ENCODE measurements at places on chromosomes 3 and 15.

- DNase-seq = no peak
Observed at GRCh38 chr3:196440696-196441095, 8.5 kb upstream of the UBXN7 start.

- DNase-seq = no peak
Observed at GRCh38 chr3:54046641-54047214, 75.6 kb upstream of the CACNA2D3 start.

- no peak for DNase-seq
Observed at GRCh38 chr15:20340931-20341661, 200.5 kb downstream of the GOLGA6L6 start.

DNA sequence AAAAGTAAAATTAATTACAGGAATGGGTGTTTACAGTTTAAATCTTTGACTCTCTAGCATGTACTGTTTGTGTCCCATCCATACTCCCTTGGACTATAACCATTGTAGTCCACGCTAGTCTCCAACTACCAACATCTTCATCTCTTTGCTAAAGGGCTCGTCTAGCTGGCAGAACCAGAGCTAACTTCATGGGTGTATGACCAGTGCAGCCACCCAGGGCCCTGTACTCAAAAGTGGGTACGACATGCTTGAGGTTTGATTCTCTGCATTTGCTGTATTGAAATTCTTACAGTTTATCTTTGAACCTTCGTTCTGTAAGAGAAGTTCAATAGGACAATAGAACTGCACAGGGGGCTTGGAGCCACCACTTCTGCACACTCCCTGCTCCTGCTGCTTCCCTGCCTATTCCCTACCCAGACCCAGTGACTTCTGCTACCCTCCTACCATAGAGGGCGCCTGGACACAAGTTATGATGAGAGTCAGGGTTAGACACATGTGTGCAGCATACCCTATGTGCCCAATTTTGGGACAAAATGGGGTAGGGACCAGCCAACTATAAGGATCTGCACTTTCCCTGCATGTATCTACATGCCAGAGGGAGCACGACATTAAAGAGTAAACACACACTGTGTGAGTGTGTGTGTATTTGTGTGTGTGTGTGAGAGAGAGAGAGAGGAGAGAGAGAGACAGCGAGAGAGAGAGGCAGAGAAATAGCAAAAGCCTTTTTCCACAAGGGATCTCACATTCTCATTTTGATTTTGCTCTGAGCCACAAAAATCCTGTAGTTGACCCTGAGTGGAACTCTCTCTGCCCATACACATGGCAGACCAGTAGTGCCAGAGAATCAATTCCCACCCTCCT is 59.0 kb upstream of the NECTIN3 start:
- DNase-seq = no peak

- DNase-seq = peak; percentile 47
Observed at GRCh38 chr15:62306851-62307504, 141.9 kb upstream of the C2CD4B start.

DNA sequence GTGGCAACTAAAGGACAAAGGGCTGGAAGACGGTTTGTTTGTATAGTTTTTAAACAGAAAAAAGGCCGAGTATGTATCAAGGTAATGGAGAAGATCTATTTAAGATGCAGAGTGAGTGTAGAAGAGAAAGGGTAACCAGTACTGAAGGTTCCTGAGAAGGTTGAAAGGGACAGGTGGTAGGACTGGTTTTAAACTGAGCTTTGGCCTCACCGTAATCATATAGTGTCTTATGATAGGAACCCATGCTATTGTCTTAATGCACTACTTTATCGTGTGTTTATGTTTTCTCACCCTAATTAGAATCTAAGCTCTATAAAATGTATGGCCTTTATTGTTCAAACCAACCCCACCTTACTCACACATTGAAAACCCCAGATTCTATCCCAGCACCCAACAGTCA is 32.7 kb downstream of the FHIT start:
- DNase-seq = no peak

DNA sequence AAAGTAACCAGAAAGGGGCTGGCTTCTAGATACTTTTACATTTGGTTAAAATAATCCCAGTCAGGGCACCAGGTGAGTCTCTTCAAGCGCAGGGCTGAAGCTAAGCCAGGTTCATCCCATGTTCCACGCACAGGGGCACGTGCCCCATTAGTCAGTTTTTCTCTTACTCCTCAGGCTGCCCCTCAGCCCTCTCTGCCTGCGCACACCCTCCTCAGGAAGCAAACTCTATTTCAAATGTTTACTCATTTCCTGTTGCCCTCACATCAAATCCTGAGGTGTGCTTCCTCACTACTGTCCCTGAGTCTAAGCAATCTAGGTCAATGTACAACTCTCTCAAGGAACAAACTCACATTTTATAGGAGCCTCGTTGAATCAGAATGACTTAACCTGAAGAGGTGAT is 48.5 kb downstream of the THBS1 start:
- no peak for DNase-seq

GRCh38 chr15:89848970-89849292 is 34.3 kb upstream of the ANPEP start:
- DNase-seq = no peak

GRCh38 chr3:11140030-11140712 is 14.1 kb upstream of the HRH1 start:
- DNase-seq = peak; percentile 47

DNA sequence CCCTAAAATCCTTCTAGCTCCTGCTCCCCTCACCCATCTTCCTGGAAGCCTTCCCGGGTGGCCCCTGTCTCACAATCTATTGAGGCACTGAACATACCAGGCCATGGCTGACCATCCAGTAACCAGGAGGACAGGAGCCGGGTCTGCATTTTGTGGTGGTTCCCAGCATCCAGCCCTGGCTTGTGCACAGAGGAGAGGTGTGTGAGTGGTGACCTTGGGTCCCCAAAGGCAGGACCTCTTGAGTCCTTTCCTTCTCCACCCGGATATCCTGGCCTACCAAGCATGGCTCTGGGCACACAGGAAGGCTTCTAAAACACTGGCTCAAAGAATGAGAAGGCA is 7.8 kb downstream of the CSK start:
- no peak for DNase-seq

DNA sequence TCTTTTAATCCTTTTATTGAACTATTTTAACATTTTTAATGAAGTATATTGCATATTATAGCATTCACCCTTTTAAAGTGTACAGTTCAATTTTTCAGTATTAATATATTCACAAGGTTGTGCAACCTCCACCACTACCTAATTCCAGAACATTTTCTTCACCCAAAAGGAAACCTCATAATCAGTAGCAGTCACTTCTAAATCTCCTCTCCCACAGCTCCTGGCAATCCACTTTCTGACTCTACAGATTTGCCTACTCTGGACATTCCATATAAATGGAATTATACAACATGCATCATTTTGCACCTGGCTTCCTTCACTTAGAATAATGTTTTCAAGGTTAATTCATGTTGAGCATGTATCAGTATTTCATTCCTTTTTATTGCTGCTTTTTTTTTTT is 55.0 kb upstream of the HRH1 start:
- DNase-seq = no peak

GRCh38 chr3:45962033-45962432 is 18.8 kb downstream of the CXCR6 start:
- DNase-seq = no peak

DNA sequence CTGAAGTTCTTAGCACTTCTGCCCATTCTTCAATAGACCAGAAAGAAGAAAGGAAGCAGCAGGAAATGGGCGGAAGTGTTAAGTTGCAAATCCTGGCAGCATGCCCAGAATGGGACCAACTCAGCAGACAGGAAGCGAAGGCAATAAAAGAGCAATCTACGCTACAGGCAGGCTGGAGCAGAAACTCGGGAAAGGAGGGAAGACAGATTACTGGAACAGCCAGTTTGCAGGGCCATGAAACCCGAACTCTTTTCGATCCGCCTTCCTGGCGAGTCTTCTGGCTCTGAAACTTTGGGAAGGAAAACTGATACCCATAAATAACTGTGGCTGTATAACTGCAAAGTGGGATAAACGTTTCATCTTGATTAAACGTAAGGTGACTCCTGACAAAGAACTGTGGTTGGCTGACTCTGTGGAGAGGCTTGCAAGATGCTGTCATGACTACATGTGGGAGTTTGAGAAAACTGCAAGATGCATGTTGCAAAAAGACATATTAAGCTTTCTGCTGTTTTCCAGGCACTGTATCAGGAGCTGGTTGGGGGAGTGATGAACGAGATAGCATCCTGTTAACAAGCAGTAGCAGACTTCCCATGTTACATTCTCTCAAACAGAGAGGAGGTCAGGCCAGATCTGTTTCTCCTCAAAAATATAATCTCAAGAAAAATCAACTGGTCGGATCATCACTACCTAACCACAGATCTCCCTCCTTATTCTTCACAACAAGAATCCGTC is 67.8 kb downstream of the FMN1 start:
- DNase-seq = peak; percentile 53

- DNase-seq = no peak
Observed at GRCh38 chr3:63179862-63180522, 98.1 kb upstream of the SYNPR start.

DNA sequence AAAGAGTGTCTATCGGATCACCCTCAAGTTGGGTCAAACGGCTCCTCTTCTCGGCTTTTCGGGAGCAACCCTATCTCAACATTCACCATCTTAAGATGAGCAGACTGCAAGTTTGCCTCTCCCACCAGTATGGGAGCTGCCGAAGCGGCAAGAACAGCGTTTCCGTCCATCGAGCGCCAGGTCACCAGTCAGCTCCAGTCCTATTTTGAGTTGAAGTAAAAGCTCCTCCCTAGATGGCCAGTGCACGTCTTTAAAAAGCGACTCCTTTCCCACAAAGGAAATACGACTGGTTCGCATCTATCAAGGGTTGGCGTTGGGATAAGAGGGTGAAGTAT is 369 bp upstream of the U2SURP start:
- no peak for DNase-seq

GRCh38 chr15:38680775-38681174 is 116.2 kb upstream of the RASGRP1 start:
- no peak for DNase-seq

GRCh38 chr3:194446754-194447153 is 40.0 kb downstream of the ATP13A3 start:
- no peak for DNase-seq

DNA sequence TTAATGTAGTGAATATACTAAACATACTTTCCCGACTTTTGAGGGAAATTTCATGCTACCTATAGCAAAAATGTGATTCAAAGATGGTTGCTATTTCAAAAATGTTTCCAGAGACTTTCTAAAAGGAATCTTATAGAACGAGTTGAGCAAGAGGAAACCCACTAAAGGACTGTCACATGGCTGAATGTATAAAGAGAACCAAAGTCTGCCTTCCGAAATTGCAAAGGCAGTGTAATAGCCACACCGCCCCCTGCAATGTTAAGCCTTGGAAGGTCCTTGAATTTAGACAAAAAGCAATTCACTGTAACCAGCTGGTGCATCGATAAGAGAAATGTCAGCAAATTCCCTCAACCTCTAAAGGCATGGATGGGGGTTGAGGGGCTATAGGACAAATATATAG is 142.8 kb downstream of the CHL1 start:
- no peak for DNase-seq

DNA sequence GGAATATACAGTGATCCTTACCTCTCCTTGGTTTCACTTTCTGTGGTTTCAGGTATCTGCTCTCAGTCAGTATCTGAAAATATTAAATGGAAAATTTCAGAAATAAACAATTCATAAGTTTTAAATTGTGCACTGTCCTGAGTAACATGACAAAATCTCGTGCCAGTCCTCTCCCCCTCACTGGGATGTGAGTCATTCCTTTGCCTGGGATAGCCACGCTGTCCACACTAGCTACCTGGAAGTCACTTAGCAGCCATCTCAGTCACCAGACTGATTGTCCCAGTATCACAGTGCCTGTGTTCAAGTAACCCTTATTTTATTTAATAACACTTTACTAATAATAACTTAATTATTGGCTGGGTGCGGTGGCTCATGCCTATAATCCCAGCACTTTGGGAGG is 15.3 kb upstream of the KLHL25 start:
- no peak for DNase-seq

DNA sequence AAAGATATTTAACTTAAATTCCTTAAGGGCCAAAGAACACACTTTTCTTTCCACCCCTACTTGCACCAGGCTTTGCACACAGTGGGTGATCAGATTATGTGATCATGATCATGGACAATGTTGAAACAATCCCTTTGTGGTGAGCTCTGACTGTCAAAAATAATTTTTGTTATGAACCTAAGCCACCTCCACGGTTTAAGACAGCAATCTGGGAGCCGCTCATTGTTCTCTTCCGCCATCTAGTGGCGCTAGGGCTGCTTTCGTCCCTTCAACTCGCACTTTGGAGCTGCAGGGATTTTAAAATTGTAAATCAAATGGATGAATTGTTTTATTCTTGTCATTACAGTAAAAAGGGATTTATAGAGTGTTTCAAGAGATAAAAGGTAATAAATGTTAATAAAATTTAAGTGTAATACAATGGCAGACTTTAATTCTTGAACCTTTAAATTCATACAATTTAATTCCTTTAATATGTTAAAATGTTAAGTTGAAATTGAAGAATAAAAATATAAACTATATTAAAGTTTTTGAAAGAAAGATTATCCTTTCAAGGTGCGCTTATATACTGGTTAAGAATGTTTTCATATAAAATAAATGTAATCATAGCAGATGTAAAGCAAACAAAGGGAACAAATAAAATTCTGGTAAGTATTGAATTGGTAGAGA is 45.3 kb upstream of the ARL6 start:
- peak; percentile 87 for DNase-seq

GRCh38 chr3:90010341-90010740 is 902.9 kb downstream of the EPHA3 start:
- no peak for DNase-seq

DNA sequence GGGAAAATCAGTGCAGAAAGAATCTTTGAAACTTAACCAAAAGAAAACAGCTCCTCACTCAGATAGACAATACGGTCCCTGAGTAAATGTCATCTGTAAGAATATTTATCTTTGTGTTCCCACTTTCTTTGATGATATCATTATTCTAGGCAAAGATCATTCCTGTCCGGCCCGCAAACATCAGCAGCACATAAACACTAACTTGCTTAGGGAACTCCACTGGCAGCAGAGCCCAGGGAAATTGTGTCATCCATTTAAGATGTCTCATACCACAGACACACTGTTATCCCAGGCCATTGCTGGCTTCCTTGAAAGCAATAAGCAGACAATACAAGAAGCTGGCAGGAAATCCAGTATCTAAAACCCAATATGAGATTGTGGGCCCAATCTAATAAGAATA is 20.1 kb upstream of the CD96 start:
- DNase-seq = no peak

GRCh38 chr3:112738366-112738765 is 97.4 kb upstream of the CCDC80 start:
- no peak for DNase-seq

DNA sequence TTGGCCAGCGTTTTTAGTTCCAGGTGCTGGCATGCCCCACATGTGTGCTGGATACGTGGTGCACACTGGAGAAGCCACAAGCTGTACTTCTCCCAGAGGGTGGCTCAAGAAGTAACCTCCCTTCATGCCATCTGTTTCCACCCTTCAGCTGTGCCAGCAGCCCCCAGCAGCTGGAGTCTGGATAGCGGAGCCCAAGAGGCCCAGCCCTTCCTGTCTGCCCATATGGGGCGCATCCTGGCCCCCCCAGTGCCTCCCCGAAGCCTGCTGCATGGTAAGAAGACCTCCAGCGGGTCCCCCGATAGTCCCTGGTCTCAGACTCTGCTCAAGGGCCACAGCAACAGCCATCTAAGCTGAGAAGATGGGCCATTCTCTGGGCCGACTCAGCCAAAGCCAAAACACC is 5.8 kb upstream of the MANF start:
- no peak for DNase-seq

GRCh38 chr3:83928903-83929302 is 1029.9 kb upstream of the CADM2 start:
- no peak for DNase-seq

All from NCI-H2029 treated with DMSO at 0.1 percent for 48 hours (cell line).